ENCODE measurements at places on chromosomes 4 and X.

DNA sequence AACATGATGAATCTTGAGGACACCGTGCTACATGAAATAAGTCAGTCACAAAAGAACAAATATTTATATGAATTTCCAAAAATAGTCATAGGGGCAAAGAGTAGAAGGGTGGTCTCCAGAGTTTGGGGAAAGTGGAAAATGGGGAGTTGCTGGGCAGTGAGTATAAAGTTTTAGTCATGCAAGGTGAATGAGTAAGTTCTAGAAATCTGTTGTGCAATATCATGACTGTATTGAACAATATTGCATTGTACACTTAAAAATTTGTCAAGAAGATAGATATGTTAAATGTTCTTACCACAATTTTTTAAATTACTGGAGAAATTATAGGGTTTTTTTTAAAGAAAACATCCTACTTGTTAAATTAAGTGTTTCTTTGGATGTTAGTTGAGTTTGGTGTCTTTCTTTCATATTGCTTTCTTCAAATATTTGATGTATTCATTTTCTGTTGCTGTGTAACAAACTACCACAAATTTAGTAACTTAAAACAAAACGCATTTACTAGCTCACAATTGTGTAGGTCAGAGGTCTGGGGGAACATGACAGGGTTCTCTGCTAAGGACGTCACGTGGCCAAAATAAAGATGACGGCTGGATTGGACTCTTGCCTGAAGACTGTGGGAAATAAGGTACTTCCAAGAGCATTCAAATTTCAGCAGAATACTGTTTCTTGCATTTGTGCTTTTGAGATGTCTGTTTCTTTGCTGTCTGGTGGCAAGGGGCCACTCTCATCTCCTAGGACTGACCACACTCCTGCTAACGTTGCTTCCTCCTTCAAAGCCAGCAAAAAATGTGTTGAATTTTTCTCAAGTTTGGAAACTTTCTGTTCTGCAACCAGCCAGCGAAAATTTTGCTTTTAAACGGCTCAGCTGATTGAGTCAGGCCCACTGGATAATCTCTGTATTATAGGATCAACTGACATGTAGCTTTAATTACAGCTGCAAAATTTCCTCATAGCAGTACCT lies 76.7 kb downstream of the CPEB2 start:
- no peak for DNase-seq

GRCh38 chrX:136865270-136866158 lies 15.0 kb downstream of the RBMX start:
- DNase-seq: no peak

- no peak for DNase-seq
These were observed 89.2 kb downstream of the CDS1 start for GRCh38 chr4:84672177-84672576.

DNA sequence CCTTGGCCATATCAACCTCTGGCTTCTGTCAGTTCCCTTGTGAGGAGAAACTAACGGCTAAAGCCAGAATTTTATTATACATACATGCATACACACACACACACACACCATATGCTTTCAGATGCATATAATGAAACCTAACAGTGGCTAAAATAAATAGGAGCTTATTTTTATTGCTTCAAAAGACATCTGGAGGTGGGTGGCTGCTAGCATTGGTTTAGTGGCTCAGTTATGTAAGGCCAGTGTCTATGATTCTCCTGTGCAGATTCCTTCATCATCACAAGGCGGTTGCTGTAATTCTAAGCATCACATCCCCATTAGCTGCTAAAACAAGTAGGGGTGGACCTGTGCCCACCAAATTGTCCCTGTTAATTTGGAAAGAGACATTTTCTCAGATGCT lies 110.8 kb downstream of the MAPK10 start:
- no peak for DNase-seq

All from stimulated activated CD8-positive, alpha-beta memory T cell treated with anti-CD3 and anti-CD28 coated beads, Interleukin-15, amount 100 ng/mL, for 24 hours (primary cell).